ENCODE measurements at places on chromosomes 4 and X. TPM values are rescaled to one million over a fixed set of nuclear protein-coding genes. Genes with fewer than 3 reads are reported as not detected.
A peak's percentile ranks its signal among the peaks of the same experiment; 100 is the strongest.

DNA sequence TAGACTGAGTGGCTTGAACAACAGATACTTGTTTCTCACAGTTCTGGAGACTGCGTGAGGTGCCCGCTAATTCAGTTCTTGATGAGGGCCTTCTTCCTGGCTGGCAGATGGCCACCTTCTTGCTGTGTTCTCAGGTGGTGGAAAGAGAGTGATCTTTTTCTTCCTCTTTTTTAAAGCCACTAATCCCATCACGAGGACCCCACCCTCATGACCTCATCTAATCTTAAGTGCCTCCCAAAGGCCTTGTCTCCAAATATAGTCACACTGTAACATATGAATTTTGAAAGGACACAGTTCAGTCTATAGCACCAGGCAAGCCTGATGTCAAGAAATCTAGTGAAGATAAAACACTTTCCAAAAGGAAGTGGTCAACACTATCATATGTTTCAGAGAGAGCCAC lies 12.4 kb downstream of the VAMP7 start:
- H3K4me3 ChIP-seq: no peak overlapping the region
- H3K27me3 ChIP-seq: no peaks in the 10 kb centered on the region
- DNase-seq: no peak
- H3K36me3 ChIP-seq: peaks cover under 1% of the 10 kb centered on the region

GRCh38 chr4:6926681-6927478 lies 17.3 kb downstream of the TBC1D14 start:
- H3K36me3 ChIP-seq: no peaks in the 10 kb centered on the region
- H3K4me3 ChIP-seq: no peak overlapping the region
- peak overlapping the region; percentile 28 for H3K27ac ChIP-seq
- H3K4me1 ChIP-seq: no peaks in the 10 kb centered on the region

DNA sequence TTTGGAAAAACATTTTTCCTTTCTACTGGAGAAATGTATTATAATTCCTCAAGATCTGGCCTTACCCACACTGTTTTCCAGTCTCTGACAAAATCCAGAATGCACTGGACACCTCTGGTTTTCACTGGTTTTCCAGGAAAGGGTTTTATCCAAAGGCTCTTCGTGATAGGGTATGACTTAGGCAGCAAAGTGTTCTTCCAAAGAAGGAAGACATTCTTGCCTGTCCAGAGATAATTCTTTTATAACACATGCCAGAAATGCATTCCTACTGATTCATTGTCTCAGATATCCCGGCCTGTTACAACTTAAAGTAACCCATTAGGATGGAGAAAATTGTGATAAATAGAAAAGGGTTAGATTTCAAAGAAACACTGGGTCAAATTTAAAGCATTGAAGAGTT lies 2343.1 kb downstream of the PCDH7 start:
- peak overlapping the region; percentile 21 for H3K27ac ChIP-seq
- DNase-seq: no peak

- H3K36me3 ChIP-seq: no peaks in the 10 kb centered on the region
- H3K27me3 ChIP-seq: no peaks in the 10 kb centered on the region
- H3K4me3 ChIP-seq: no peak overlapping the region
- no peak for DNase-seq
- no peak overlapping the region for H3K27ac ChIP-seq
- H3K4me1 ChIP-seq: no peaks in the 10 kb centered on the region
Observed at GRCh38 chrX:16796298-16796697, 10.0 kb downstream of the TXLNG start.

GRCh38 chr4:81990898-81991297 lies 382.9 kb downstream of the HNRNPD start:
- no peaks in the 10 kb centered on the region for H3K36me3 ChIP-seq
- no peak for DNase-seq
- H3K4me1 ChIP-seq: no peaks in the 10 kb centered on the region
- H3K4me3 ChIP-seq: no peak overlapping the region
- H3K27me3 ChIP-seq: no peaks in the 10 kb centered on the region

GRCh38 chr4:150581641-150582051 lies 305 bp upstream of the MAB21L2 start:
- no peaks in the 10 kb centered on the region for H3K27me3 ChIP-seq
- H3K4me1 ChIP-seq: no peaks in the 10 kb centered on the region
- no peak for DNase-seq
- no peaks in the 10 kb centered on the region for H3K36me3 ChIP-seq
- no peak overlapping the region for H3K4me3 ChIP-seq

GRCh38 chr4:39609454-39609931 lies 29.2 kb downstream of the SMIM14 start:
- H3K27ac ChIP-seq: no peak overlapping the region
- no peaks in the 10 kb centered on the region for H3K4me1 ChIP-seq
- no peaks in the 10 kb centered on the region for H3K36me3 ChIP-seq
- H3K27me3 ChIP-seq: no peaks in the 10 kb centered on the region
- no peak for DNase-seq

- peak overlapping the region; percentile 62 for H3K27ac ChIP-seq
- H3K27me3 ChIP-seq: no peaks in the 10 kb centered on the region
- no peak overlapping the region for H3K4me3 ChIP-seq
- H3K4me1 ChIP-seq: no peaks in the 10 kb centered on the region
- no peaks in the 10 kb centered on the region for H3K36me3 ChIP-seq
- no peak for DNase-seq
Observed at GRCh38 chrX:46792810-46793188, 33.9 kb upstream of the SLC9A7 start.

The AMOT gene
- total RNA-seq: 23.0 TPM
